CD8-positive, alpha-beta memory T cell (primary cell): ENCODE measurements at places on chromosomes 2 and 18.

- DNase-seq: no peak
Measured at GRCh38 chr18:58525928-58526424, 102.9 kb downstream of the ALPK2 start.

DNA sequence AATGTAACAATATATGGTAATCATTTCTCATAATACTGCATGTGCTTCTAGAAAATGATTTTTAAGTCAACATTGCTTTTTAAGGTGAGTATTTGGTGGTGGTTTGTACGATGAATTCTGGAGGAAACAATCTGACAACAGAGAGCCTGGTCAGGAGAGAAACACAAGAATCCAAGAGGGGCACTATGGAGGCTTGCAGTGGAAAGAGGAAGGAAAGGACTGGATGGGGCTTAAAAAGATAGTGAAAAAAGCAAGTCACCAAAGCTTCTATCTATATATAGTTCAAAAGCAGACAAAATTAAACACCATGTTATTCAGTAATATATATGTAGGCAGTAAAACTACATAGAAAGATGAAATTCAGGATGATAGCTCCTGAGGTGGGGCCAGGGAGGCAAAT lies 109.4 kb upstream of the SERTAD2 start:
- DNase-seq: no peak

- DNase-seq: no peak
Measured at GRCh38 chr18:7662866-7663265, 95.8 kb downstream of the PTPRM start.

DNA sequence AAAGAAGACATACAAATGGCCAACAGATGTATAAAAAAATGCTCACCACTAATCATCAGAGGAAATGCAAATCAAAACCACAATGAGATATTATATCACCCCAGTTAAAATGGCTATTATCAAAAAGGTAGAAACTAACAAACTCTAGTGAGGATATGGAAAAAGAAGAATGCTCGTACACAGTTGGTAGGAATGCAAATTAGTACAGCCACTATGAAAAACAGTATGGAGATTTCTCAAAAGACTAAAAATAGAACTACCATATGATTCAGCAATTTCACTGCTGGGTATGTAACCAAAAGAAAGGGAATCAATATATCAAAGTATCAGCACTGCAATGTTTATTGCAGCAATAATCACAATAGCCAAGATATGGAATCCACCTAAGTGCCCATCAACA lies 519.3 kb upstream of the HNMT start:
- DNase-seq: no peak

DNA sequence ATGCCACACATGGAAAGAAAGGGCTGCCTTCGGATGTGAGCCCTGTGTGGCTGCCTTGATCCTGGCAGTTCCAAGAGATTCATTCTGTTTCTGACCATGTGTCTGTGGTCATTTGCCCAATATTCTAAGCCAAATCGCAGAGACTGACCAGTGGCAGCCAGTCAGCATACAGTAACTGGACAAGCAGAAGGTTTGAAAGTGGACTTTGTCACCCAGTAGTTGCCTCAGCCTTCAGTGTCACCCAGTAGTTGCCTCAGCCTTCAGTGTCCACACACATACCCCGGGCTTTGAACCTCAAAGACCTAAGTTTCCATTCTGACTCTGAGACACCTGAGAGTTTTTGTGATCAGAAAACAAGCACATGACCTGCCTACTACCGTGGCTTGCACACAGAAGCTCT lies 5.0 kb downstream of the RFX8 start:
- DNase-seq: no peak

GRCh38 chr2:134392442-134393074 lies 138.7 kb downstream of the MGAT5 start:
- no peak for DNase-seq

- DNase-seq: no peak
Measured at GRCh38 chr2:48272199-48272598, 257.8 kb upstream of the STON1 start.

DNA sequence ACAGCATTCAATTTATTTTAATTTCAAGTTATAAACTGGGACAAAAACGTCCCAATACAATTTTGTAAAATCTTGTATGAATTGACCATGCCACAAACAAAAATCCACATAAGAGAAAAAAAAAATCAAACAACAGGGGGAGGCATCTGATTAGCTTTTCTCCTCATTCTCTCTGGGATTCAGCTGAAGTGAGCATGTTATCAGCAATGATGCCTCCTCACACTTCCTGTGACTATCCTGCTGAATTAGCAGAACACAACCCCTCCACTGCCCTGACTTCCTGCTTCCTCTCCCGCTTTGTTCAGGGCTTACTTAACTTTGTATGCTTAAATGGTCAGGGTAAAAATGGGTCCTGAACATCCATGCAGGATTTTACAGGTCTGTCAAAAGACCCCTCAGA lies 132.2 kb upstream of the ITGB6 start:
- DNase-seq: no peak

GRCh38 chr18:52518086-52518485 lies 178.1 kb downstream of the DCC start:
- DNase-seq: no peak

GRCh38 chr2:135149251-135149650 lies 97.2 kb downstream of the RAB3GAP1 start:
- no peak for DNase-seq

DNA sequence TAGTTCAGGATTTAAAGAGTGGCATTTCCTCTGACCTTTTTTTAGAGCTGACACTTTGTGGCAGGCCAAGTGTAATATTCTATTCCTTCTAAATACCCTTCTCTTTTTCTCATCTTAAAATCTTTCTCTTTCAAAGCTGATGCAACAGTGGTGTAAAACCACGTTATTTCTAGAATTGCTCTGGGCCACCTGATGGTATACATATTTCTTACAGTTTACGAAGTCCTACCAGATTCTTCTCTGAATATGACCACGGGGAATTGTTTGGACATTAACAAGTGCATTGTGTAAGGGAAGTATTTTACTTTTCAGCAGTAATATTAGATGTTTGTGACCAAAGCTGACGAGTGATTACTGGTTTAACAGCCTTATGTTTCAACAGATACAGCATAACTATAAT lies 109.9 kb downstream of the PTPRM start:
- no peak for DNase-seq

- DNase-seq: no peak
Measured at GRCh38 chr2:33219114-33219513, 257.3 kb upstream of the RASGRP3 start.

DNA sequence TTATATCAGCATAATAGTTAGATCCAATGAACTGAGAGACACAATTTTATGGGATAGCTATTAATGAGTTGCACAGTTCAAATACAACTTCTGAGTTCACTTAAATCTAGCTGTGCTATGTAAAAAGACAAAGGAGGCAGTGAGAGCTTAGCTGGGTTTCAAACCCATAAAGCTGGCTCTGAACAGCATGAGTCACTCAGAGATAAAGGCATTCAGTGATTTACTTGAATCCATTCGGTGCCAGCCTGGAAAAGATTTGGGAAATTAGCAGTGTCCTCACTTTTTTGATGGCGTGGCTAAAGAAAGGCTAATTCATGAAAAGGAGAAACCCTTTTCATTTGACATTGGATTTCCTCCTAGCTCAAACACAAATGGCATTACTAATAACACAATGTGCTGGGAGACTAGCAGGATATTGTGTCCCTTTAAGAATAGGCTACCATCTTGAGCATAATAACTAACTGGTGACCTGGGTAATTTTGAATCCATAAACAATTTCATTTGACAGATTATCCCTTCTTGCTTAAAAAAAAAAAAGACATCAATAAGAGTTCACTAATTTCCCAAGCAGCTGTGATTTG lies 98.4 kb upstream of the NEUROD1 start:
- DNase-seq: no peak

DNA sequence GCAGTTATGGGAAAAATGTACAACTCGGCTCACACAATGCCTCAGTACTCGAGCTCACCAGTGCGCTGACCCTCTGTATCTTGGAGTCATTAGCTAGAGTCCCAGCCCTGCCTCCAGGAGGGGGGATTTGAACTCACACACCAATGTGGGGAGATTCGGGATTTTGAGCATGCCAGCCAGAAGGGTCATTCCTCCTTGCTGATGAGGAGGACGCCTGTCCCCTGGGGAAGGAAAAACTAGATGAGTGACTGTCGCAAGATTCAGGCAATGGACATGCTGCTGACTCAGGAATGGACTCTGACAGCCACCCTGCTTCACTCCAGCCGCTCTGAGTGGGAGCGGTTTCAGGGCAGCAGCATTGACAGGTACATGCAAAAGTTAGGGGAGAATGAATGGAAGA lies 20.6 kb downstream of the FIGN start:
- no peak for DNase-seq

DNA sequence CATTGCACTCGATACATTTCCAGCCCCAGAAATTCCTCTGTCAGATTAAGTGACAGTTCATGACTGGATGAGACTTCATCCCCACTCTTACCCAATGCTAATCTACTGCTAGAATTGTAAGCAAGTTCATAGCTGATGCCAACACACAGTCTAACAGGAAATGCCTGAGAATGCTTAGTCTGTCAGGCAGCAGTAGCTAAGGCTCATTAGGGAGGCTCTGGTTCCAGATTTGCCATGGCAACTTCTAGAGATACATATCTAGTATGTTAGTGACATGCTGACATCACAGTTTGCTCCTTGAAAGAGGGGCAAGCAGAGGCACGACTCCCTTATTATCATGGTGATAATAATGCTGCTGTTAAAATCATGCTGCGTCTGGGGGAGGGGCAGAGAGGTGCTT lies 198.4 kb downstream of the RBM43 start:
- DNase-seq: no peak

GRCh38 chr2:69911985-69912563 lies 2.8 kb upstream of the MXD1 start:
- peak; percentile 61 for DNase-seq

- no peak for DNase-seq
Measured at GRCh38 chr2:30860003-30860725, 52.9 kb upstream of the CAPN13 start.

GRCh38 chr2:106847366-106847765 lies 38.6 kb downstream of the ST6GAL2 start:
- no peak for DNase-seq
